HepG2 (cell line): ENCODE measurements at places on chromosomes 7 and 10. TPM values are rescaled to one million over a fixed set of nuclear protein-coding genes. Genes with fewer than 3 reads are reported as not detected.
A peak's percentile ranks its signal among the peaks of the same experiment; 100 is the strongest.

The PLXDC2 gene
- 1.7 and 2.1 TPM in 2 replicates for total RNA-seq

The SLC26A3 gene
- total RNA-seq, result 0.08 and 0.11 TPM in 2 replicates

- peak; percentile 10 for DNase-seq
Measured at GRCh38 chr10:84026821-84027257, 112.5 kb upstream of the GHITM start.

The TMEM196 gene
- not detected in 2 replicates for total RNA-seq
